NCI-H460 (cell line): ENCODE measurements at places on chromosomes 2 and 18.
A peak's percentile ranks its signal among the peaks of the same experiment; 100 is the strongest.

DNA sequence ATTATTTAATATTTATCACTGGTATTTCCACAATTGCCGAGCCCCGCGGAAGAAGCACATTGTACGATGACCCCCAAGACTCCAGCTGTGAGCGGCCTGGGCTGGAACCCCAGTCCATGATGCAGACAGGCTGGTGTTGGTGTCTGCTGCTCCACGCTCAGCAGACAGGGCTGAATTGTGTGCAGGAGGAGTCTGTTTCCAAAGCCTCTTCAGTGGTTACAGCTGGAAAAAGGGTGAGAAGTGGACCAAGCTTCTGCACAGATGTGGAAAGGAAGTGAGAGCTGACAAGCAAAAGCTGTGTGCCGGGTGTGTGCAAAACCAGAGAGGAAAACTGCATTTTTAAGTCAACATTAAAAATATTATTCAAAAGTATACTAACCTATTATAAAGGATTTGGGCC is 500.4 kb downstream of the GALR1 start:
- no peak for DNase-seq

DNA sequence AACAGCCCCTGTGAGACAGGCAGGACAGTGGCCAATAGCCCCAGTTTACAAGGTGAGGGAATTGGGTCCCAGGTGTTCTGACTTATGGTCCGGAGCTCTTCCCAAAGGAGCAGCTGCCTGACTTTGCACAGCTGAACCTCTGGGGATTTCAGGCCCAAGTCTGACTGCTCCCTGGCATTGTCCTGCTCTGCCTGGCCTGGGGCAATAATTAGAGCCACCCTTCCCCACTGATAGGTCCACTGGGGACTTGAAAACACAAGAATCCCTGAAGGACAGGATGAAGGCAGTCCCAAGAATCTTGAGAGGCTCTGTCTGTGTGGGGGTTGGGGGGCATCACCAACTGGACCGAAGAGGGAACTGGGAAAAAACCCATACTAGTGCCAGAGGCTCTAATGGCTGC is 3.7 kb upstream of the FEV start:
- no peak for DNase-seq

GRCh38 chr2:197273485-197273884 is 37.1 kb downstream of the ANKRD44 start:
- no peak for DNase-seq

DNA sequence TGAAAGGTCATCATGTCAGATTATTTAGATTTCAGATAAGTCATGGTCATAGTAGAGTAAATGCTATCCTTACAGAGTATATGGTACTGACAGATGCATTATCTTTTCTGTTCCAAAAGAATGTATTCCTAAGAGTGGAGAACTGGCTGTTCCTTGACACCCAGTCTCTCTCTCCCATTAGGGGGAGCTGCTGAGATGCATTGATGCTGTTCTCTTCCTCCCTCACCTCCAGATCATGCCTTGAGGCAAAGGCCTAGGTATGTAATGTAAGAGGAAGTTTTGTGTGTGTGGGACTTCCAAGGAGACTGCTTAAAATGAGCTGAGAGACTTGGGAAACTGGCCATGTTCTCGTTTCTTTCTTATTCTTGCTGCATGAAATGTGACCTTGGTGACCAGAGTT is 979.5 kb upstream of the CELF4 start:
- DNase-seq, result no peak

DNA sequence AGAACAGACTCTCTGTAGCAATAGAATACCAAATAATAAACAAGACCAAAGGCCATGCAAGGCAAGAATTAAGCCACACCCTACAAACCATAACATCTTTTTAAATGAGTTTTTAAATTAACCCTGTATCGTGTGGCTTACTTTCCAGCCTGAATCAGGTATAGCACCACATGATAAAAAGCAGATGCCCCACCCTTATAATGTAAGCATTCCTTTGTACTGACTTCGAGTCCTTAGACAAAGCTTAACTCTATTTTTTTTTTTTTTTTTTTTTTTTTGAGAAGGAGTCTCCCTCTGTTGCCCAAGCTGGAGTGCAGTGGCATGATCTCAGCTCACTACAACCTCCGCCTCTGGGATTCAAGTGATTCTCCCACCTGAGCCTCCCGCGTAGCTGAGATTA is 1.7 kb upstream of the C2orf42 start:
- DNase-seq, result no peak

DNA sequence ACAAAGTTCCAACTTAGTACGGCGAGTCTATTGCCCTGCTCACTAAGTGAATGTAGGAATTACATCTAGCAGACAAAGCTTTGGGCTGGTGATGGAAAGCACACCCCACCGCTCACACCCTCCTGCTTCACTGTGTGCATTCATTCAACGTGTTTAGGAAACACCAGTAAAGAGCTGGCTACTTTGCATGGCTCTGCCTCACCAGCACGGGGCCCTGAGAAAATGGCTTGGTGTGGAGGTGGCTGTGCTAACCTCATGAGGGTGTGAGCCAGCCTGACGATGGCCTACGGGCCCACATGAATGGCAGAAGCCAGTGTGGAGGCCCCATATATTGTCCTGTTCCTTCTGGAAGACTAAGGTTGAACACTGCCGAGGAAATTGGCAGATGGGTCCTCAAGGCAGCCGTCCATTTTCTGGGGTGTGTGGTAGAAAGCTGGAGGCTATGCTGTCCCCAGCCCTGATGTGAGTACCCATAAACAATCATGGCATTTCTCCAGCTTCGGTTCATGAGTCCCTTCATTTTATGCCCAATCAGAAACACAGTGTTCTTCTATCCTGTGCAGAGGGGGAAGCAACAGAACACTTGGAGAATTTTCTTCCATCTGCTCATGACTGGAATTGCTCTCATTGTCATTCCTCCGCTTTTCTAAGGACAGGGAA is 269.4 kb downstream of the PHLPP1 start:
- no peak for DNase-seq

- no peak for DNase-seq
These were observed 61.9 kb upstream of the IL1R1 start for GRCh38 chr2:102080451-102081242.

GRCh38 chr2:56266761-56267414 is 83.1 kb downstream of the CCDC85A start:
- DNase-seq, result no peak

DNA sequence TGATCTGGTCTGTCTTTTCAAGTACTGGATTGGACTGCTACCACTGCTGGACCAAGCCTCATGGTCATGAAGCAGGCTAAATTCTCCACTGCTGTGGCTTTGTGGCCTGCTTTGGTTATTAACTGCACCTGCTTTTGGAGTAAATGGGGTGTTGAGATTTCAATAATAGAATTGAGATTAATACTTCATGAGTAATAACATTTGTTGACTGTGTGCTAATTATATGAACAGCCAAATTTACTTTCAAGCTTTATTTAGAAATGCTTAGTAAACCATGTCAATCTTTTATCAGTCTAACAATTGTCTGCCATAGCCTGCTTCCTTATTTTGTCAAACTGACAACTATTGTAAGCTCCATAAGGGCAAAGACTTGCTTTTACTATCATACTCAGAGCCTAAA is 27.4 kb upstream of the MTIF2 start:
- DNase-seq, result no peak

DNA sequence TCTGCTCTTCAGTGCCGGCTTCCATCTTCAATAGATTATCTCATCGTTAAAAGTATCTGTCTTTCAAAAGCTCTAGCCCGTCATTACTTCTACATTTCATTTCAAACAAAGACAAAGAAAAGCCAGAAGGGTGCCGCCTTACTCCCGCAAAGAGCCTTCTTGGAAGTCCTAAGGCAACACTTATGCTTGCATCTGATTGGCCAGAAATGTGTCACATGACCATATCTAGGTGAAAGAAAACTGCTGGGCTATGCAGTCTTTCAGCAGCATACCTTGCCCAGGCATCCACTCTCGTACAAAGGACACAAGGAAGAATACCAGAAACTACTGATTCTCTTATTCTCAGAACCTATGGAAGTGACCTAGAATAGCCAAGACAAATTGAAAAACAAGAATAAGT is 217.1 kb upstream of the SLC35G4 start:
- no peak for DNase-seq

DNA sequence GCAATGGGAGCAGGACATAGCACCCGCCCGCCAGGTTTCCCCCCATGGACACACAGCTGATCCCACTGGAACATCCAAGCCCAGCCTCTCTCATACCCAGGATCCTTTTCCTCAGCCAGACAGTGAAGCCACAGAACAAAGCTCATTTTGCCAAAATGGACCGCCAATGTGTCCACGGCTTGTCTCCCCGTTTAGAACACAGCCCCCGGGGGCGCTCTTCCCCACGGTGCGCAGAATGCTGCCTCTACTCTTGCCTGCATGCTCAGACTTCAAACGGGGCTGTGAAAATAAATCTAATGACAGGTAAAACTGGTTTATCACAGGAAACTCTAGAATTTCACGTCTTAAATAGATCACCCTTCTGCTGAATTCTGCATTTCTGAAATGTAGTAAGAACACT is 548.5 kb upstream of the ID2 start:
- no peak for DNase-seq

- DNase-seq, result no peak
These were observed 18.8 kb upstream of the ENOSF1 start for GRCh38 chr18:731185-731584.

GRCh38 chr2:40101131-40101575 is 322.1 kb upstream of the THUMPD2 start:
- DNase-seq, result no peak

DNA sequence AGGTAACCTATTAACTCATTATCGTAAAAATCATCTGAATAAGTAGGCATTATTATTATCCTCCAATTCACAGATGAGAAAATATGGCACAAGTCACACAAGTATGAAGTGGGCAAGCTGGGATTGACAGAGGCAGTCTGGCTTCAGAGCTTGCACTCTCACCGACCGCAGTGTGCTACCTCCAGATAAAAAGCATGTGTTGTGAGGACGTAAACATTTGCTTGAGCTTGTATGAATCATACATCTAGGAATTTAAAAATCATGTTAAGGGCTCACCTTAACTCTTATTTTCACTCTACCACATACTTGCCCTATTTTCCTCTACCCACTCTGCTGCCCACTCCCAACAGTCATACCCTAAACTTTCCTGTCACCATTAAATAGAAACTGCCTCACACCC is 65.3 kb upstream of the AMMECR1L start:
- DNase-seq, result no peak

DNA sequence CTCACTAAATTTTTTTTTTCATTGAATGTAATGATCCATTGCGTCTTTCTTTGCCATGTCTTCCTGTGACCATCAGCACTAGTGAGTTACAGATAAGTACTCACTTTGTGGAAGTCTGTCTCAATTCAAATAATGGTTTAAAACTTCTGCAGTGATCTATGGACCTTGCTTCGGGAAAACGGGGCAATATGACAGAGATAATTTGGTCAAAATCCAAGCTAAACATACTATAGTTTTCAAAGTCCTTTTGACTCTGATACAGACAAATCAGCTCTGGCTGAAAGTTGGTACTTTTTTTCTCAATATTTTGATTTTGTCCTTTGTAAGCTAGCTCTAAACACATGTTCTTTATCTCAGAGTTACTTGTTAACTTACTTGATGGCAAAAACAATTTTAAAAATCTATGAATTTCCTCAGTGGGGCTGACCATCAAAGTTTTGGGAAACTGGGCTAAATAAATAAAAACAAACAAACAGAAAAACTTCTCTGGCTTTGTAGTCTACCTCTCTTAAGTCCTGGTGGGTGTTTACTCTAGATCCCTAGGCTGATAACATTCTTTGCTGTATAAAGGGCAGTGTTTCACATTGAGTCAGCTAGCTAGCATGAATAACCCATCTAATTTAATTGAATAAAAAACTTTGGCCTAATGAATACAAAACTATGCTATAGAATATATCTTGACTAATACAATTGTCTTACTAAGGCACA is 327.6 kb downstream of the RDH14 start:
- no peak for DNase-seq

GRCh38 chr2:120747706-120748105 is 12.0 kb downstream of the GLI2 start:
- no peak for DNase-seq

DNA sequence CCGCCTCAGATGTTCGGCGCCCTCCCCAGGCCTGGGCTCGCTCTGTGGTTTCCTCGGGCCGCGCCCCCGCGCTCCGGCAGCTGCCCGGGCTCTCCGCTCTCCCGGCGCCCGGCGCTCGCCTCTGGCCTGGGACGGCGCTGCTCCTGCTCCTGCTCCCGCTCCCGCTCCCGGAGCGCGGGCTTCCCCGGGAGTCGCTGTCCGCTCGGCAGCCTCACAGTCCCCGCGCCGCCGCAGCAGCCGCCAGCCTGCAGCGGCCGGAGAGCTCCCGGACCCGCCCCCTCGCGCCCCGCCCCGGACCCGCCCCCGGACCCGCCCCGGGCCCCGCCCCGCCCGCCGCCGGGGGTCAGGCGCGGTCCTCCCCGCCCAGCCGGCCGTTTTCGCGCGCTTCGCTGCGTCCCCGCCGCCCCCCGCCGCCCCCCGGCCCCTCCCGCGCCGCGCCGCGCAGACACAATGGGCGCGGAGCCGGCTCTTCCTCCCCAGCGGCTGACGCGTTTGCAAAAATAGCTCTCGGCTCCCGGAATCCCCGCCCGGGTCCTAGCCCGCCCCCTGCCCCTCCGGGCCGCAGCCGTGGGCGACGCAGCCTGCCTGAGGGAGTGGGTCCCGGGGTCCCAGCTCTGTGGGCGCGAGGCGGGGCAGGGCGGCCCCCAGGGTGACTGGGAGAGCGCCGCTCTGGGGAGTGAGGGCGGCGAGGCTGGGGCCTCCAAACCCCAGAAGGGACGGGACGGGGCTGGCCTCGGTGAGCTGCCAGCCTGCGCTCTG is at the start of gene ARL4C:
Gene ARL4C, minus strand, starts transcription at position 247 of the 759 bp plus-strand sequence. CDS start 495 bp downstream, outside the sequence.
- DNase-seq, result peak; percentile 62

DNA sequence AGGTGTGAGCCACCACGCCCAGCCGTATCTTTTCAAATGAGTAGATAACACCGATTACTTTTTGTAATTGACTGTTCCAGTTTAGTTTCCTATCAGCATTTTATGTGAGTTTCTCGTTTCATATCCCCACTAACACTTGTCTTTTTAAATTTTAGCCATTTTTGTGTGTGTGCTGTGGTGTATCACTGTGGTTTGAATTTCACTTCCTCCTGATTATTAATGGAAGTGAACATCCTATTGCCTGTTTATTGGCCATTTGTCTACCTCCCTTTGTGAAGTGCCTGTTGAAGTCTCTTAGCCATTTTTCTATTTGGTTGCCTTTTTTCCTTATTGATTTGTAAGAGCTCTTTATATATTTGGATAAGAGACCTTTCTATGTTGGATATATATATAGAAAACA is 91.7 kb upstream of the STON1 start:
- no peak for DNase-seq

GRCh38 chr2:109644571-109645275 is 30.6 kb downstream of the SOWAHC start:
- no peak for DNase-seq

GRCh38 chr2:205781244-205781931 is 99.1 kb downstream of the NRP2 start:
- DNase-seq, result no peak

DNA sequence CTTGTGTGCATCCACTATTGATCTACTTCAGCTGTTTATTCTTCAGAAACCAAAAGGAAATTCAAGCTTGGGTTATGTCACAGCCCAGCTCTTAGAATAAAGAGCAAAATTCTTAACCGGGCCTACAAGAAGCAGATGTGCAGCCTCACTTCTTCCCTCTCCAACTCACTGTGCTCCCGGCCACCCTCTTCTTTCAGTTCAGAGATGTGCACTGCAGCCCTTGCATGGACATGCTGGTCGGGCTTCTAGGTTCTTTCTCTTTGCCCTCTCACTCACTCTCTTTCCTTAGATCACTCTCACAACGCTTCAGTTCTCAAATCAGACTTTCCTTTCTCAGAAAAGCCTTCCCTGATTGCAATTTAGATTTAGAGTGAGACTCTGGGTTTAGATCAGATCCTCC is 104.1 kb downstream of the CHN1 start:
- DNase-seq, result no peak

GRCh38 chr2:1988049-1988448 is 243.7 kb upstream of the PXDN start:
- no peak for DNase-seq

- DNase-seq, result no peak
These were observed 90.1 kb downstream of the CAPN13 start for GRCh38 chr2:30717081-30717650.
